Metanephros (tissue), 2 donors: ENCODE measurements at places on chromosomes 4 and X. TPM values are rescaled to one million over a fixed set of nuclear protein-coding genes. Genes with fewer than 3 reads are reported as not detected.

The MAD2L1 gene
- total RNA-seq, result 19.3 TPM

The RIPPLY1 gene
- 1.3 TPM for total RNA-seq

The GPR173 gene
- total RNA-seq, result 13.7 TPM

The SFRP2 gene
- 12.3 TPM for total RNA-seq

The GSTCD gene
- 21.3 TPM for total RNA-seq

The SNX12 gene
- total RNA-seq, result 46.9 TPM

The PPEF1 gene
- total RNA-seq, result 0.41 TPM

The ANXA10 gene
- total RNA-seq, result 0.23 TPM

The SHOX gene
- 0.06 TPM for total RNA-seq
